ENCODE measurements at places on chromosomes 3 and 15. TPM values are rescaled to one million over a fixed set of nuclear protein-coding genes. Genes with fewer than 3 reads are reported as not detected.
A peak's percentile ranks its signal among the peaks of the same experiment; 100 is the strongest.

GRCh38 chr3:25493786-25494185 is 65.7 kb downstream of the RARB start:
- H3K4me3 ChIP-seq: no peak overlapping the region
- H3K36me3 ChIP-seq: no peaks in the 10 kb centered on the region
- no peaks in the 10 kb centered on the region for H3K27me3 ChIP-seq
- H3K4me1 ChIP-seq: no peaks in the 10 kb centered on the region
- no peak overlapping the region for H3K27ac ChIP-seq

- H3K4me3 ChIP-seq: peak within 1 kb of the TSS; percentile 82
- DNase-seq: peak; percentile 79
- no peaks in the 10 kb centered on the region for H3K4me1 ChIP-seq
- no peaks in the 10 kb centered on the region for H3K36me3 ChIP-seq
- no peaks in the 10 kb centered on the region for H3K27me3 ChIP-seq
These were observed at the start of gene NMNAT3 for GRCh38 chr3:139677388-139678155. Gene NMNAT3, minus strand, starts transcription at chr3:139677972. Its CDS starts 50,248 bp downstream, at chr3:139627724.

GRCh38 chr3:181637056-181637455 is 74.7 kb upstream of the SOX2 start:
- no peaks in the 10 kb centered on the region for H3K4me1 ChIP-seq
- H3K36me3 ChIP-seq: no peaks in the 10 kb centered on the region
- no peak overlapping the region for H3K27ac ChIP-seq

Gene CHL1
- total RNA-seq: 64.8 TPM

Gene CADM2
- total RNA-seq: 6.6 TPM

Gene EMC7
- 45.8 TPM for total RNA-seq

DNA sequence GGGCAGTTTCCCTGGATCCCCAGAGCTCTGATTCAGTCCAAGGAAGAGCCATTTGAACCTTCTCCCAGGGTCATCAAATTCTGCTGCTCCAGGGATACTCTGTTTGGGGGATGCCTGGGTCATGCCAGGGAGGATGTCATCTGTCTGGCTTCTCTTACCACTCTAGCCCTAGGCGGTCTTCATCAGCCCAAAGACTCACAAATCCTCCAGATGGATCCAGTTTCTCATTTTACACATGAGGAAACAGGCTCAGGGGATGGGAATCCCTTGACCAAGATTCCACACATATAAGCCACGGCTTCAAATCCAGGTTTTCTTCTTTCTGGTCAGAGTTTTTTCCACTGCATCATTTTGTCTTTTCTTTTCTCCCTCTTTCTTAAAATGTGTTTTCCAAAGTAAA is 36.7 kb downstream of the SLC28A1 start:
- no peaks in the 10 kb centered on the region for H3K36me3 ChIP-seq
- peak overlapping the region; percentile 64 for H3K27ac ChIP-seq
- no peak overlapping the region for H3K4me3 ChIP-seq
- no peaks in the 10 kb centered on the region for H3K27me3 ChIP-seq
- H3K4me1 ChIP-seq: peaks cover 4% of the 10 kb centered on the region

GRCh38 chr15:60722328-60723112 is 243.6 kb upstream of the ICE2 start:
- DNase-seq: no peak
- no peaks in the 10 kb centered on the region for H3K4me1 ChIP-seq
- H3K27ac ChIP-seq: no peak overlapping the region
- H3K27me3 ChIP-seq: no peaks in the 10 kb centered on the region

Gene THRB
- 4.6 TPM for total RNA-seq

Gene C2CD4B
- total RNA-seq: not detected

DNA sequence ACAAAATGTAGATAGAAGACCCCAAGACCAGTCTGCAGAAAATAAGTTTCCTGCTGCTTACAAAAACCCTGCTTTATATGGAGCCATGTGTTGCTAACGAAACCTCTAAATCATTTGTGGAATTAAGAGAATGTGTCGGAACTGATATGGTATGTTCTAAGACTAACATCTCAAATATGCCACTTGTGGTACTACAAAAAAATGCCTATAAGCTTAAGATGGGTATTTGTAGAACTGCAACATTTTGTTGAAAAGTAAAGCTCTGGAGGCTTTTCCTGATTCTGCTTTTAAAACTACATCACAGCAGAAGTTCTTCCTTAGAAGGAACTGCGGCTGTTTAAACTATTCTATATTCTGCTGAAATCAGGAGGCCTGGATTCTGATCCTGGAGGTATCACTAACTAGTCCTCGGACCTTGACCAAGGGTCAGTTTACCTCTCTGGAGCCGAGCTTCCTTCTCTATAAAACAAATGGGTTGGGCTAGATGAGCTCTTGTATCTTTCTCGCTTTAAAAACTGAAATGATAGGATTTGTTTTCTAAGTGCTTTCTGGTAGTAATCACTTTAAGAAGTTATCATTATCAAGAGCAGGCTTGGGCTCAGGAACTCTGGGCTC is 74.9 kb downstream of the RAD18 start:
- H3K27ac ChIP-seq: no peak overlapping the region
- DNase-seq: no peak
- no peaks in the 10 kb centered on the region for H3K4me1 ChIP-seq
- no peak overlapping the region for H3K4me3 ChIP-seq
- H3K36me3 ChIP-seq: no peaks in the 10 kb centered on the region

DNA sequence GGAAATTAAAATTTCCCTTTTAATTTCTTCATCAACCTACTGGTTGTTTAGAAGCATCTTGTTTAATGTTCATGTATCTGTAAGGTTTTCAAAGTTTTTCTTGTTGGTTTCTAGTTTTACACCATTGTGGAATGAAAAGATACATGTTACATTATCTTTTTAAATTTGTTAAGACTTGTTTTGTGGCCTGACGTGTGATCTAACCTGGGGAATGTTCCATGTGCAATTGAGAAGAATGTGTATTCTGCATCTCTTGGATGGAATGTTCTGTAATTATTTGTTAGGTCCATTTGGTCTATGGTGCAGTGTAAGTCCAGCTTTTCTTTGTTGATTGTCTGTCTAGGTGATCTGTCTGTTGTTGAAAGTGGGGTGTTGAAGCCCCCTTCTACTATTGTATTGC is 45.7 kb downstream of the THSD4 start:
- H3K4me3 ChIP-seq: no peak overlapping the region
- H3K27ac ChIP-seq: no peak overlapping the region
- no peaks in the 10 kb centered on the region for H3K27me3 ChIP-seq
- H3K4me1 ChIP-seq: no peaks in the 10 kb centered on the region
- DNase-seq: no peak

- H3K36me3 ChIP-seq: no peaks in the 10 kb centered on the region
- H3K4me3 ChIP-seq: no peak overlapping the region
- H3K27ac ChIP-seq: no peak overlapping the region
- no peak for DNase-seq
- no peaks in the 10 kb centered on the region for H3K27me3 ChIP-seq
These were observed 941 bp downstream of the ZBED2 start for GRCh38 chr3:111594205-111594604.

Gene PTPRG
- total RNA-seq: 76.7 TPM

GRCh38 chr3:126936853-126937425 is 46.0 kb upstream of the PLXNA1 start:
- H3K4me3 ChIP-seq: no peak overlapping the region
- H3K27ac ChIP-seq: no peak overlapping the region
- DNase-seq: no peak
- no peaks in the 10 kb centered on the region for H3K27me3 ChIP-seq

- H3K4me3 ChIP-seq: no peak overlapping the region
- no peaks in the 10 kb centered on the region for H3K27me3 ChIP-seq
- no peaks in the 10 kb centered on the region for H3K4me1 ChIP-seq
- H3K27ac ChIP-seq: no peak overlapping the region
- no peaks in the 10 kb centered on the region for H3K36me3 ChIP-seq
These were observed 333.0 kb upstream of the SEMA6D start for GRCh38 chr15:47384341-47384740.

Gene RLBP1
- total RNA-seq: not detected

GRCh38 chr3:76565496-76566210 is 474.2 kb upstream of the ROBO2 start:
- H3K27me3 ChIP-seq: no peaks in the 10 kb centered on the region
- no peaks in the 10 kb centered on the region for H3K4me1 ChIP-seq
- no peak overlapping the region for H3K4me3 ChIP-seq
- H3K27ac ChIP-seq: no peak overlapping the region

Gene PATL2
- total RNA-seq: 2.0 TPM

Gene BFSP2
- not detected for total RNA-seq

- no peaks in the 10 kb centered on the region for H3K36me3 ChIP-seq
- no peak for DNase-seq
- H3K4me1 ChIP-seq: no peaks in the 10 kb centered on the region
- no peaks in the 10 kb centered on the region for H3K27me3 ChIP-seq
- H3K27ac ChIP-seq: peak overlapping the region; percentile 1
These were observed 254.2 kb downstream of the GAP43 start for GRCh38 chr3:115877615-115877899.

Gene THSD4
- total RNA-seq: 31.6 TPM

Gene TLR9
- 1.5 TPM for total RNA-seq

Gene FMN1
- total RNA-seq: 6.2 TPM

DNA sequence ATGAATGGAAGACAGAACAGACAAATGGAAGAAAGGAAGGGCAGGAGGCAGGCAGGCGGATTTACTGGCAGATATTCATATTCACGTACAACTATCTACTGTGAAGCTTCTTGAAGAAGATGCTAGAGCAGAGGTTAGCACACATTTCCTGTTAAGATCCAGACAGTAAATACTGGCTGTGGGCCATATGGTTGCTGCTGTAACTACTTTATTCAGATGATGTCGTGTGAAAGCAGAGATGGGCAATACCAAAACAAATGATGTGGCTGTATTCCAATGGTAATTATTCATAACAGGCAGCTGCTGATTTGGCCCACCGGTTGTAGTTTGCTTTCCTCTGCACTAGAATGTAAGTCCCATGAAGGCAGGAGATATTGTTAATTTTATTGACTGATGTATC is 115.7 kb upstream of the PRTG start:
- H3K4me3 ChIP-seq: no peak overlapping the region
- H3K4me1 ChIP-seq: no peaks in the 10 kb centered on the region
- DNase-seq: no peak
- H3K27me3 ChIP-seq: no peaks in the 10 kb centered on the region
- H3K36me3 ChIP-seq: no peaks in the 10 kb centered on the region

- no peak overlapping the region for H3K27ac ChIP-seq
- no peaks in the 10 kb centered on the region for H3K27me3 ChIP-seq
- H3K4me1 ChIP-seq: no peaks in the 10 kb centered on the region
- H3K4me3 ChIP-seq: no peak overlapping the region
- no peaks in the 10 kb centered on the region for H3K36me3 ChIP-seq
These were observed 68.9 kb downstream of the IQSEC1 start for GRCh38 chr3:13004376-13004775.

GRCh38 chr3:12409684-12410596 is 74.3 kb upstream of the TSEN2 start:
- no peaks in the 10 kb centered on the region for H3K27me3 ChIP-seq
- no peak overlapping the region for H3K27ac ChIP-seq
- H3K4me1 ChIP-seq: no peaks in the 10 kb centered on the region
- no peak for DNase-seq
- no peaks in the 10 kb centered on the region for H3K36me3 ChIP-seq
- H3K4me3 ChIP-seq: no peak overlapping the region

Gene GHSR
- total RNA-seq: not detected

Gene OR4M2
- total RNA-seq: not detected

Gene SLC22A13
- total RNA-seq: not detected

DNA sequence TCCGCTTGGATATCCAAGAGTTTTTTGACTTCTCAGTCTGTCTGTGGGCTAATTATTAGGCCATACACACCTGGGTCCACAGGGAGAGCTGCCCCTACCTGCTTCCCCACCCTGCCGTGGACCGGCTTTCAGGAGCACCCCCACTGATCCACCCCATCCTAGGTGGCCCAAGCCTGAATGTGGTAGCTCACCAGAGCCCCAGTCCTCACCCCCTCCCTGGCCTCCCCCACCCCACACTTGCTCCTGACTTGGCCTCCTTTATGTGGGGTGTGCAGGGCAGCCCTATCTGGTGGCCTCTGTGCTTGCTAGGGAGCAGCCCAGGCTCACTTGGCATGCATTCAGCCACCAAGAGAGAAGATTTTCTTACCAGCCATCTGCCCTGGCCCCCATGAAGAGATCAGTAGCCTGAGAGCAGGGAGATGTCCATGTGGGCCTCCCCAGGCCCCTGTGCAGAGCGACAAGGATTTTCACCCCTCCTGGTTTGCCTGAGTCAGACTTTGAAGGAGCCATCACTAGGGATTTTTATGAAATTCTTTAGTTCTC is 11.2 kb downstream of the LRRK1 start:
- no peaks in the 10 kb centered on the region for H3K27me3 ChIP-seq
- no peaks in the 10 kb centered on the region for H3K36me3 ChIP-seq
- no peaks in the 10 kb centered on the region for H3K4me1 ChIP-seq
- no peak for DNase-seq
- H3K27ac ChIP-seq: no peak overlapping the region

GRCh38 chr3:53144446-53144845 is 14.2 kb upstream of the RFT1 start:
- no peak overlapping the region for H3K4me3 ChIP-seq
- no peak for DNase-seq
- no peaks in the 10 kb centered on the region for H3K27me3 ChIP-seq
- no peaks in the 10 kb centered on the region for H3K4me1 ChIP-seq

Gene GPR149
- total RNA-seq: not detected

GRCh38 chr3:54228806-54229205 is 106.5 kb downstream of the CACNA2D3 start:
- no peak overlapping the region for H3K27ac ChIP-seq

DNA sequence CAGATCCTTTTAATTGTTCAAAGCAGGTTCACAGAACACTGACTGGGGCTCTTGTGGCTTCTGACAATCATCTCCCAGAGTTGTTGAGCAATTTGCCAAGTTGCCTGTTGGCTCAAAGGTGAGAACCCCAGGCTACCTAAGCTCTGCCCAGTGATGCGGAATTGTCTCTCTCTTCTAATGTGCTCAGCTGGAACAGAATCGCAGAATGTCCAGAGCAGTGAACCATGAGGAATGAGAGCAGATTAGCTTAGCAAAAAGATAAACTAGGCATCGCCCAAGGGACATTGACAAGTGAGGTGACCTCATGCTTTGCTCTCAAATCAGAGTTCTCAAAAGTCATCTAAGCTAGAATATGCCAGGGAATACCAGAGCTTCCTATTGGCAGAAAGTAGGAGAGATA is 148.1 kb downstream of the WDR76 start:
- no peaks in the 10 kb centered on the region for H3K4me1 ChIP-seq
- no peak for DNase-seq
- no peaks in the 10 kb centered on the region for H3K27me3 ChIP-seq
- H3K36me3 ChIP-seq: no peaks in the 10 kb centered on the region
- H3K4me3 ChIP-seq: no peak overlapping the region

Gene KBTBD13
- 0.21 TPM for total RNA-seq

DNA sequence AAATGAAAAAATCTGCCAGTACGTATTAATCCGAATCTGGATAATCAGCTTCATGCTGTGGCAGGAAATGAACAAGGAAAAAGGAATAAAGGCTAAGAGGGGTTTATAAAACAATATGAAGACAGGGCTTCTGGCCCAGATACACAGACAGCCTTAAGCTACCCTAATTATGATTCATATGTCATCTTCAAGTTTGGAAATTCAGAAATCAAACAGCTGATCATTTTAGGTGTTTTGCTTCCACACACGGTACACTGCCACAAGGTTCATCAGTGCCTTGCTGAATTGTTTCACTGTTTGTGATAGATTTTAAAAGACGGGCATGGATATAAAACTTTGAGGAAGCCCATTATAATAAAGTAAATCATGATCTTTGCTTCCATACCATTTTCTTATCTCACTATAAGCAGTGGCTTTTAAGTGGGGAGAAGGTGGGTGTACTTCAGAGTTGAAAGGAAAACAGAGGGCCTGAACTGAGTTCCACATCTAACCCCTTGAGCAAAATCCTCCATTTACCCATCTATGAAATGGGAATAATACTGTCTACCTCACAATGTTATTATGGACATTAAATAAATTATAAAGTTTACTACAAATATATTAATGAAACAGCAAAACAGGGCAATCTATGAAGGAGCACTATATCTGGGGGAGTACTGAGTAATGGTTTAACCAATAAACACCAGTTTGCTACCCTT is 15.7 kb downstream of the GTPBP8 start:
- no peak overlapping the region for H3K4me3 ChIP-seq
- H3K36me3 ChIP-seq: no peaks in the 10 kb centered on the region
- DNase-seq: no peak
- no peaks in the 10 kb centered on the region for H3K27me3 ChIP-seq

Gene MESP2
- not detected for total RNA-seq

Gene ACTRT3
- 4.6 TPM for total RNA-seq
